Fibroblast of skin of left quadriceps (primary cell): ENCODE measurements at places on chromosomes 12 and 14.
A peak's percentile ranks its signal among the peaks of the same experiment; 100 is the strongest.

GRCh38 chr12:108779998-108780688 is 48.8 kb upstream of the CORO1C start:
- DNase-seq = no peak

DNA sequence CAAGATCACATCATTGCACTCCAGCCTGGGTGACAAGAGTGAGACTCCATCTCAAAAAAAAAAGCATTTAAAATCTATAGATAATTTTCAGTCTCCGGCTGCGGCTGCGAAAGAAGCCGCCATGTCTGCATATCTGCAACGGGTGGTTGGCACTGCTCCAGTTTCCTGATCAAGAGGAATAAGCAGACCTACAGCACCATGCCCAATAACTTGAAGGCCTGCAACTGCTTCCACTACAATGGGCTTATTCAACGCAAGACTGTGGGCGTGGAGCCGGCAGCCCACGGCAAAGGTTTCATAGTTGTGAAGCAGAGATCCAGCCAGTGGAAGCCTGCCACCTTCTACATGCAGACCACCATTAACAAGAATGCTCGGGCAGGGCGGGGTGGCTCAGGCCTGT is 30.6 kb upstream of the EID3 start:
- no peak for DNase-seq

- DNase-seq = no peak
These were observed 43.0 kb downstream of the BORCS5 start for GRCh38 chr12:12399776-12400305.

- peak; percentile 16 for DNase-seq
These were observed at the start of gene PRICKLE1 for GRCh38 chr12:42589465-42590329. TSS of gene PRICKLE1 (minus strand) at chr12:42589746. CDS start at chr12:42472516, 117,230 bp downstream.

DNA sequence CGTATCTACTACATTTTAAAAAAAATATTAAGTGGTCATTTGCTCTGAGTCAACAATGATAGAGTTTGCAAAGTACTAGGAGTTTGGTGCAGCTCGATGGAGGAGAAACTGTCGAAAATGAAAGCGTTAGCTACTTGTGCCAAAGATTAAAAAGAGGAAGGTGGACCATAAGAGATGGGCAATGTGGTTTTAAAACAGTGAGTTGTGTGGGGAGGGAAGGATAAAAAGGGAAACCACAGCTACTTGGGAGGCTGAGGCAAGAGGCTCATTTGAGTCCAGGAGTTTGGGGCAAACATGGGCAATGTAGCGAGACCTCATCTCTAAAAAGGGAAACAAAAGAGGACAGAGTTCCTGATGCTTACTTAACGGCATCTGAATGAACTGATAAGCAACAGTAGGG is 18.2 kb upstream of the STRAP start:
- no peak for DNase-seq

- no peak for DNase-seq
These were observed 139.1 kb downstream of the ZFP36L1 start for GRCh38 chr14:68653804-68654203.

GRCh38 chr12:42977451-42978230 is 388.1 kb upstream of the PRICKLE1 start:
- DNase-seq = no peak

DNA sequence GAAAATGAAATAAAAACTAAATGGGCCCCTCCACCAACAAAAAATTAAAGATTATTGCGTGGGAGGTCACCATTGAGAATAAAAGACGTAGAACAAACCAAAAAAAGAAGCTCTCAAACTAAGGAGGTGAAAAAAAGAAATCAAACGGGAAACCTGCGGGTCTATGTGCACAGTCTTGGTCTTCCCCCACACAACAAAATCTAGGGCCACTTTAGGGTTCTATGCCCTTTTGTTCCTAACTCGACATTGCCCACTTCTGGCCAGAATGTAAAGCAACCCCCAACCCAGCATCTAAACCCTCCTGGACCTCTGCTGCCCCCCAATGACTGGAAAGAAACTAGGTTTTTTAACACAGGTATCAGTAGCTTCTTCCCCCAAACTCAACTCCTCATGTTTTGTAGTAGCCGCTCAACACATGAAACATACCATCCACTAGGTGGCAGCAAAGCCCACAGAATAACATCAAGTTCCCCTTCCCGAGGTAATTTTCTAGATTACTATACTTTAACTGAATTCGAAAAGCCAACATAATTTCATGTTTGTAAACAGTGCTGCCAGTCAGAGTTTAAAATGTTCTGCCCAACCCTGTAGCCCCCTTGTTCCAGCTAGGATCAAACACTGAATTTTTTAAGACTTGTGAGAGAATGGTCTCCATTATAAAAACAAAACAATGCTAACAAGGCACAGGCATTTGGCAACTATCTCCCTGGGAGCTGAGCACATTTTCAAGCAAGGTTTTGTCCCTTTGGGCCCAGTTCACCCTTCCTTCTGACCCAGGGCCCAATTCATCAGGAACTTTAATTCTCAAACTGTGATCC is 18.7 kb downstream of the DAD1 start:
- DNase-seq = peak; percentile 62

DNA sequence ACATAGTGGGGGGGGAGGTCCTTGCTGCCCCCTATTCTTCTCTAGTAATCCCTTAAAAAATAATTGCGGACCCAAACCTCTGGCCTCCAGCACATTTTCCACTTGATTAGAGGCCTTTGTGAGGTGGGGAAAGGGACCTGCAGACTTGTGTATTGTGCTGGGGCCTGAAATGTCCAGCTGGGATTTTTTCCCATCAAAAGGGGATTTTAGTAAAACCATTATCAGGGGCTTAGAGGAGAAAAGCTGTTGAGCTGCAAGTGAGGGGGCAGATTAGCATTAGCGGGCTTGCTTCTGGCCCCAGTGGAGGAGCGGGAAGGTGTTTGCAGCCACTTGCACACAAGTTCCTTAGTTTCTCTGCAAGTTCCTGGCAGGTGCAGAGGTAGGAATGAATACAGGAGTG is 13.9 kb downstream of the FBXL14 start:
- DNase-seq = no peak

DNA sequence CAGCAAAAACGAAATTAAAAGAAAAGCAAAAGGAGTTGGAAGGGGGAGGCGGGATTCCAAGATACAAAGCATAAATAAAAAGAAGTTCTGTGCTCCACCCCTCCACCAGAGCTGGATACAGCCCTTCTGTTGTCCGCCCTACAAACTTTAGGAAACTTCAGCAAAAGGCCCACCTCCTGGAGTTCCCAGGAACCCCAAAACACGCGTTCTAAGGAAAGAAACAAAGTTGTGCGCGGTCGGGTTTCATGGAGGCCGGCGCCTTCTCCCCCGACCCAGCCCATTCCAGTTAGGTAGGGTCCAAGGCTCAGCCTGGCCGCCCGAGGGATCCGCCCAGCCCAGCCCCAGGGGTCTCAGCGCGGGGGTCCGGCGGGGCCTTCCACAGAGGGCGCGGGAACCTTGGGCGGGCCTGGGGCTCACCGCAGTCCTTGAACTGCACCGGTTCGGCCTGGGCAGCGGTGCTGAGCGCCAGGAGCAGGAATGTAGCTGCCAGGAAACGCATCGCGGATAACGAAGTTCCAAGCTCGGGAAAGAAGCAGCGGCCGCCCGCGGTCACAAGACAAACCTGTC is at the start of gene NPC2:
TSS of gene NPC2 (minus strand) at position 530 of the 567 bp plus-strand sequence. CDS start at position 499, 31 bp downstream.
- no peak for DNase-seq

DNA sequence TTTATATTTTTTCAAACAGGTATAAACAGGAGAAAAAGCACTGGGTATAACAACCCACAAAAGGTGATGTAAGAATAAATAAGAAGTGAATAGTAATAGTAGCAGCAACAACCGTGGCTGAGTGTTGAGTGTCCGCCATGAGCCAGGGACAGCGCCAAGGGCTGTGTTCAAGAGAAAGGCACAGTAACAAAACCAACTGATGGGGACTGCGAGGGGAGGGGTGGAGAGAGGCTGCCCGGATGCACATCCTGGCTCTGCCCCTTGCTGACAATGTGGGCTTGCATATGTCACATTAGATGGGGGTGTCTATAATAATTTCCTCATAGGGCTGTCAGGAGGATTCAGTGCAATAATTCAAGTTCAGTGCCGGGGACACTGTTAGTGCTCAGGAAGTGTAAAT is 912.4 kb downstream of the VRK1 start:
- no peak for DNase-seq

- DNase-seq = peak; percentile 9
These were observed 229.9 kb downstream of the EFCAB11 start for GRCh38 chr14:89724628-89724960.

- no peak for DNase-seq
These were observed 9.6 kb downstream of the TBX5 start for GRCh38 chr12:114396153-114396868.

DNA sequence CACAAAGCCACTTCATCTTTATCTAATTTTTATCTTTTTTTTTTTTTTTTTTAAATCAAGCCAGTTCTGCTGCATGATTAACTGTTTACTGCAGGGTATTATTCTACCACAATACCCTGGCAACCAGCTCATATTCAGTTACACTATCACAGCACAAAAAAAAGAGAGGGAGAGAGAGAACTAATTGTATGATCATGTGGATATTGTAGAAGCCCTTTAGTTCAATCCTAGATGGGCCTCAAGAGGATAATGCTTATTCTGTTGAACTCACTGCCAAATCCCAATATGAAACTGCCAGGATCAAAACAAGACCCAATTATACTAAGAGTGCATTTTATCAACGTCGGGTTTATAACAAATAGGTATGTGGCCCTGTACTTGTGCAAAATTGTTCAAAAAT is 51.5 kb downstream of the MED13L start:
- DNase-seq = no peak

DNA sequence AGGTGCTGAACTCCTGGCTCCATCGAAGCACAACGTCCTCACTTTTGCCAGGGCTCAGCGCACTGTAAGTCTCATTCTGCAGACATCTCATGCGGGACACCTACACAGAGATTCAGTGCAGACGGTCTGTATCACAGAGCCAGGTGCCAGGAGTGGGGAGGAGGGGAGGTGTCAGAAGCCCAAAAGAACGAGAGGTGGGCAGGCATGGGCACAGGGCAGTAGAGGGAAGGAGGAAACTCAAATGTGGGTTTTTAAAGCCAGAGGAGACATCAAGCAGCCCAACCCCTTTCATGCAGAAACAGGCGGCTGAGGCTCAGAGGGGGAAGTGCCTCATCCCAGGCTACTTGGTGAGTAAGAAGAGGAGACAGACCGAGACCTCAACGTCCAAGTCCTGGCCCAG is 2.5 kb upstream of the LPAR5 start:
- DNase-seq = no peak

DNA sequence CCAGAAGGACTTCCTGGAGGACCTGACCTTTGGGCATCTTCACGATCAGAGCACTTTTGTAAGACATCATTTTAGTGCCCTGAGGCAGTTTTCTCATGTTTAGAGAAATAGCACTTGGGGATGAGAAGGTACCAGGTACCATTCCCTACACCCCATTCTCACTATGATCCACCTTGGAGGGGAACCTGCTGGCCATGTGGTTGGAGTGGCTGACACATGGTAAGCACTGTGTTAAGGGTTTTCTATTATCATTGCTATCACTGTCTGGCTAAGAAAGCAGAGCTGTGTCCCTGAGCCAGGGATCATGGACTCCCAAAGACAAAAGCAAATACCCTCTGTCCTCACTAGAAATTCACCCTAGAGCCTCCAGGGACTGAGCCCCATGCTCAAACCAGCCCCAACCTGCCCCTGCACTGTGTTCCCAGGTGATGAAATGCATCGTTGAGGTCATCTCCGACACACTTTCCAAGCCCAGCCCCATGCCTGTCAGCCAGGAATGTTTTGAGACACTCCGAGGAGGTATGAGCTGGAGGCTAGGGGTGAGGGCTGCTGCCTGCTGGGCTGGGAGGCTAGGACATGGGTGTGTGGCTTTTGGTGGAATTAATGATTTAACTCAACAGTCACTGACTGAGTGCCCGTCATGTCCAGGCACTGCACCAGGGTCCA is 3.4 kb downstream of the CHGA start:
- no peak for DNase-seq

DNA sequence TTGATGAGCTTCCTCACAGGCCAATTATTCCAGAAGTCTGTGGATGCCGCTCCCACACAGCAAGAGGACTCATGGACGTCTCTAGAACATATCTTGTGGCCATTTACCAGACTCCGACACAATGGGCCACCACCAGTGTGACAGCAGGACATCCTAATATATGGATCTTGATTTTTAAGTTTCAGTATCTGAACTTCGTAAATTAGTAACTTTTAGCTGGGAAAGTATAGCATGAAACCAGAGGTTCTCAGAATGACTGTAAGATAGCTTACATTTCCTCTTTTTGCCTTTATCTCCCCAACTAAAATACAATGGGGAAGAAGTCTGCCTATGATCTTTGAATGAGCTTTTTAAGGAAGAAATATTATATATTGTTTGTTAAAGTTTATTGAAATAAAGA is 87.0 kb downstream of the DNAI7 start:
- no peak for DNase-seq

DNA sequence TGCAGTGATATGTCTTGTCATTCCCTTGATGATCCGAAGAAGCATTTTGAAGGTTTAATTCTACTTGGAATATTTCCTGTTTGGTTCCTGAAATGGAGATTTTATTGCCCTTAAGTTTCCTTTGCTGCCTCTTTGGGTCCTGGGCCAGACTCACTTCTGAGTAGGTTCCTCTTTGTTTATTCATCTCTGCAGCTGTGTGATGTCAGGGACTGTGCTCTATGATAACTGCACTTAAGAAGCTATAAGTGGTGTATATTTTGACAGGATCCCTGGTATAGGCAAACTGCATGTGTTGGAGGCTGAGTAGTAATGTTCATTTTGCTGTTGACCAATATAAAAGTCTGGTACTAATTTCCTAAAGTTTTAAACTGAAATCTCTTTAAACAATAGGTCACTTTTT is at the start of gene KLRC4:
TSS of gene KLRC4 (minus strand) at position 366 of the 400 bp plus-strand sequence. CDS start at position 184, 182 bp downstream.
- DNase-seq = no peak

DNA sequence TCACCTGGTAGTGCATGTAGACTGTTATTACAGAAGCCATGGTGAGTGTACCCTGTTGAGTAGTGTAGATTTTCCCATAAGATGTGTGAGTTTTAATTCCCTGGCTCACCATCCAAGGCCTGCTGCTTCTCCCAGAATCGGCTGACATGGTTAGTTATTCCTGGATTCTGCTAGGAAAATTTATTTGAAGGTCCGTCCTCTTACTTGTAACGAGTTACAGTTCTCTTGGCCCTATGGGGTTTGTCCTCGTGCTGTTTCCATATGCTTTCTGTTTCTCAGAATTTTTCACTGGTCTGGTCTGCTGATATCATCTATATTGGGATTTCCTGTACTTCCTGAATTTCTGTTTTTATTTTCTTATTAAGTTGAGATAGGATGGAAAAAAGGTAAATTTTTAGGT is 423.3 kb upstream of the RGS6 start:
- DNase-seq = no peak
